Stimulated activated CD8-positive, alpha-beta memory T cell treated with anti-CD3 and anti-CD28 coated beads, Interleukin-7, amount 100 ng/mL, for 1 hour (primary cell): ENCODE measurements at places on chromosomes 11 and 22.

- DNase-seq: no peak
Measured at GRCh38 chr11:45901626-45902025, 5.4 kb downstream of the FREY1 start.

DNA sequence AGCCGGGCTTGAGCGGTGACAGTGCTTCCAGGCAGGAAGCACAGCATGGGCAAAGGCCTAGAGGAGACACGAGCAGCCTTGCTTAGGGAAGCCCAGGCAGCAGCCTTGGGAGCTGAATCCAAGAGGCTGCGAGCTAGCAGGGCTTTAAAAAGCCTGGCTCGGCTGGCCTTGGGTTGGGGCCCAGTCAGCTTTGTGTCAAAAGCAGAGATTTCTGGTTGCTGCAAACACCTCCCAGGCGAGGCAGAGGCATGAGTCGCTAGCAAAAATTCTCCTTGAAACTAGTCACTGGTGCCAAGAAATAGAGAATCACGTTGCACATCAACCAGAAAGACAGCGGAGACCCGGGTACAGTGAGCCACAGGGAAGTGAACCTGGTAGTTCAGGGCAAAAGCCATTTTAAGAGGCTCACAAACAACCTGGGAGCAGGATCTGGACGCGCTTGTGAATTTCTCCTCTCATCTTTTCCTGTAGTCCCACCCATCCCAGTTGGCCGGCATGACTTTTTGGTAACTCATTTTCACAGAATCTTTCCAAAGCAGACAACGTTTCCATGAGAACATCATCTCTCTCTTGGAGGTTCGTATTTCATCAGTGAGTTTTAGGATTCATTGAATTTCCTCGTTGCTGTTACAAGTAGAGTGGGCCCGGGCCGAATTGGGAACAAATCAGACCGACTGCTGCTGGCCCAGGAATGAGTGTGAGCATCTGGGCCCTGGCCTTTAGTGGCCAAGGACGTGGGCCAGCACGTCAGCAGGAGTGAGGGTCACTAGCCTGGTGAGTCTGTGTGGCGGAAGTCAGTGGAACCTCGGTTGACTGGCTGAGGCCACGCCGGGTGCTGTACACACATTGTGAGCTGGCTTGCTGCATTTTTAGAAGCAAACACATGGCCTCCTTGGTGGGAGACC is 16.4 kb upstream of the FGF4 start:
- DNase-seq: no peak

GRCh38 chr22:42033263-42034181 is 34.9 kb downstream of the WBP2NL start:
- DNase-seq: no peak

- no peak for DNase-seq
Measured at GRCh38 chr11:76935042-76935441, 74.3 kb downstream of the ACER3 start.

- no peak for DNase-seq
Measured at GRCh38 chr11:65298655-65299179, 15.9 kb upstream of the CDC42EP2 start.

DNA sequence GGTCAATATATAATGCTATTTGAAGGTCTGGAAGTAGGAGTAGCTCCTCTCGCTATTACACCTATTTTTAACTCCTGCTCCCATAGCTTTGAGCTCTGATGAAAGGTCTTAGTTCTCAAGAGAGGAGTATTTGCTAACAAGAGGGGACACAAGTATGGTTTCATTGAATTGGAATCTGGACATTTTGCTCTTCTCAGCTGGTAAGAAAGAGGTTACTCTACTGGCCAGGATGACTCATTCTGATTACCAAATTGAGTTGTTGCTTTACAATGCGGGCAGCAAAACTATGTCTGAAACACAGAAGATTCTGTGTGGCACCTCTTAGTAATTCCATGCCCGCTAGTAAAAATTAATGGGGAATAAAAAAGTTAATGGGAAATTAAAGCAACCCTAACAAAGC is 63.6 kb upstream of the EP300 start:
- no peak for DNase-seq

DNA sequence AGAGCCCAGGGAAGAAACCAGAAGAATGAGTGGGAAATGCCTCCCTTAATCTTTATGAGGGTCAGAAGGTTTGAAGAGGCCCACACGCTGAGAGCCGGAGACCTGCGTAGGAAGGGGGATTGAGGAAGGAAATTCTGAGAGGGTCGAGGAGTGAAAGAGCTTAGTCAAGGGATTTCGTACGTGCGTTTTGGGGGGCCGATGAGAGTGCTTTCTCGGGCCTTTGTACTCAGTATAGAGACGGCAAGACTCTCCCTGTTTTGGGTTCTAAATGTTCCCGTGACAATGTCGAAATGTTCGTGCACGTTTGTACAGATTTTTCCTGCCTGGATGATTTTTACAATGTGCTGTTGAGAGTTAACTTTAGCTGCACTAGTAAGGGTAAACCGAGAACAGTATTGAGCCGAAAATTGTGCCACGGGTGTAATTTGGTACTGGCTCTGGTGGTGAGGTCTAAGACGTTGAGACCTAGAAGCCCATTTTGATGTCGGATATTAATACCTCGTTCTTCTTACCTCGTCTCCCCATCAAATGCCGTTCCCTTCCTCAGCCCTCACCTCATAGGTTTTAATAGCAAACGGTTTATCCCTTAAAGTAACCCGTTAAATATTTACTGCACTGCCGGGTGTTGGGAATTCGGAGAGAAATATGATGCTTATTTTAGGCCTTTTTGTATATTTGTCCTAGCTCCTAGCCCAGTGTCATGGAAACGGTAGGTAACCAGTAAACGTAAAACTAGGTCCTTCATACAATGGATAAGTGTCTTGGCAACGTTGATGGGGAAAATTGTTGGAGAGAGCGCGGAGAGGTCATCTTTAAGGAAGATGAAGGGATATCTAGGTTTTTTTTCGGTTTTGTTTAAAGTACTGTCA is 734 bp downstream of the C11orf58 start:
- DNase-seq: no peak

DNA sequence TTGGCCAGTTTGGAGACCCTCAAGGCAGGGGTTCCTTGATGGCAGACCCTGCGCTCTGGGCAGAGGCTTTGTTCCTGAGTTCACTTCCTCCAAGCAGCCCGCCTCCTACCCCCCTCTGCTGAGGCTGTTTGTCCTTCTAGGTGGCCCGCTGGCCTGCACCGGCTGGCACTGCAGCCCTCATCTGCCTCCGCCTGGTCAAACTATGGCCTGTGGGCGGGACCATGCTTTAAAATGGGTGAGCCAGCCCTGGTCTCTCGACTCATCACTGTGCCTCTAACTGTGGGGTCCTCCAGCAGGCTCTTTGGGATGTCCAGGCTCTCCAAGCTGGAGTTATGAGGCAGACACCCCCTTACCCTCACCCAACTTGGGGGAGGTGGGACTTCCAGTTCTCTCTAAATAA is 114.1 kb upstream of the SLC22A12 start:
- DNase-seq: no peak

GRCh38 chr11:58024601-58025091 is 965 bp downstream of the OR9Q1 start:
- DNase-seq: no peak

- no peak for DNase-seq
Measured at GRCh38 chr11:109772892-109773291, 320.3 kb upstream of the ZC3H12C start.

DNA sequence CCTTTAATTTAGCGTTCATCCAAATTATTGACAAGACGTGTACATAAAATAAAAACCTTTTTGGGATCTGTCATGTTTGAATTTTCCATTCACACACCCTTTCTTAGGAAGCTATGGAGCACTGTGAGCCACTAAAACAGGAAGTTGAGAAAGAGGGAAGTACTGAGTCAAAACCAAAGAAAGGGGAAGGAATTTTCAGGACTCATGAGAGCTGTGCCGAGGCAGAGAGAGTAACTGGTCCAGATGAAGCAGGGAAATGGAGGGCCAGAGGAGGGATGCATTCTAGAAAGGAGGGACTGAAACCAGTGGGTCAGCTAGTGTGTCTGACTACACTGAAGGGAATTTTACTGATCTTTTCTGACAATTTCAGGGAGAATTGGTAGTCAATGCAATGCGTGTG is 24.9 kb downstream of the APLP2 start:
- DNase-seq: no peak
